Retina (tissue), 1 donor: ENCODE measurements at places on chromosomes 4 and X.

DNA sequence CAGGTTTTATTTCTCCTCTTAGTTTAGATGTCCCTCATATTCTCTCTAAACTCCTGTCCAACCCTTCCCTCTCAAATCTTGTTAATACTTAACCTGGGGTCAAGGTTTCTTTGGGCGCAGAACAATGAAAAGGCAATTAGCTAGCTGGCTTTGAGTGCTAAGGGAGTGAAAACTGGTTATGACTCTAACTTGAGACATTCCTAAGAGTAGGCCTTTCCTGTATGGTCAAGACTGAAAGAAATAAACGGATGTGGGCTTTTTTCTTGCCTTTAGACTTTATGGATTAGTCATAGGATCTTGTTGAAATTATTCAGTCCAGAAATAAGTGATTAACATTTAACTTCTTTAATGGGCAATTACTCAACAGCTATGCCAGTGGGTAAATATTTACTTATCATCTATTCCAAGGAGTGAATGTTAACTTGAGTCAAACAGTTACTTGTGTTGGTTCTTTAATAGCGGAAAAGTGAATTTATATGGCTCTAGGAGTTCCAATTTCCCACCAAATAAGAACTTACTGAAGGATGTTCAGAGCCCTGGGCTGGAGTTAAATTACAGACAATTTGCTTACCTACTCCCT is 141.7 kb upstream of the SCML1 start:
- no peak for DNase-seq

DNA sequence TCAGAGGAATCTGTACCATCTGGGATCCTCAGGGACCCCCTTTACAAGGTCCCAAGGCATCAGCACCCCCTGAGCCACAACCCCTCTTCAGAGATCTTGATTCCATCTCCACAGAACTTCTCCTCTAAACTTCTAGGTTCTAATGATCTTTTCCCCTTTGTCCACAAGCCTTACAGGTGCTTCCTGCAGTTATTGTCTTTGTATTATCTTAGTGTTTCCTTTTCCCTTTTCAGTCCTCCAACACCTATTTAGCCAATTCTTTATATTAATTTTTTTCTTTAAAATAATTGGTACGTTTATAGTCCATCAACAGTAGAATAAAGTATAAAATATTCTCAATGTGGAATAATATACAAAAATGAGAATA is 35.2 kb upstream of the FAM241A start:
- no peak for DNase-seq

GRCh38 chr4:85760511-85760910 is 285.6 kb downstream of the ARHGAP24 start:
- DNase-seq: no peak

DNA sequence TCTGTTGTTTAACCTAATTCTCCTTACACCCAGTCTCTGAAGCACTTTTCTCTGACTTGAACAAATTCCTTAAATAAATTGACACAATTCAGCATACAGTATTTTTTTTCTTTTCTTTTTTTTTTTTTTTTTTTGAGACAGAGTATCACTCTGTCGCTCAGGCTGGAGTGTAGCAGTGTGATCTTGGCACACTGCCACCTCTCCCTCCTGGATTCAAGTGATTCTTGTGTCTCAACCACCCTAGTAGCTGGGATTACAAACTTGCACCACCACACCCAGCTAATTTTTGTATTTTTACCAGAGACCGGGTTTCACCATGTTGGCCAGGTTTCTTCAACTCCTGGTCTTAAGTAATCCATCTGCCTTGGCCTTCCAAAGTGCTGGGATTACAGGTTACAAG is 1498.1 kb upstream of the PCDH10 start:
- DNase-seq: no peak

DNA sequence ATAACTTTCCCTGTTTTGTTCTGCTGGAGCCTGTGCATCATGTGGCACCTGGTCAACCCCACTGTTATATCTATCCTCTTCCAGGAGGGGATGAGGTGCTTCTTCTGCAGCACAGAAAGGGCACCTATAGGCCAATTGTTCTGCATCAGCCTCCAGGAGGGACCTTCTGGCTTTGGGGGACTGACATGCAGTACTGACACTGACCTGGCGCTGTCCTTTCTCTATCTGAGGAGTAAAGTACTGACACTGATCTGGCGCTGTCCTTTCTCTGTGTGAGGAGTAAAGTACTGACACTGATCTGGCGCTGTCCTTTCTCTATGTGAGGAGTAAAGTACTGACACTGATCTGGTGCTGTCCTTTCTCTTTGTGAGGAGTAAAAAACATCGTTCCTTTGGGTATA is 498.4 kb downstream of the PACRGL start:
- DNase-seq: no peak

DNA sequence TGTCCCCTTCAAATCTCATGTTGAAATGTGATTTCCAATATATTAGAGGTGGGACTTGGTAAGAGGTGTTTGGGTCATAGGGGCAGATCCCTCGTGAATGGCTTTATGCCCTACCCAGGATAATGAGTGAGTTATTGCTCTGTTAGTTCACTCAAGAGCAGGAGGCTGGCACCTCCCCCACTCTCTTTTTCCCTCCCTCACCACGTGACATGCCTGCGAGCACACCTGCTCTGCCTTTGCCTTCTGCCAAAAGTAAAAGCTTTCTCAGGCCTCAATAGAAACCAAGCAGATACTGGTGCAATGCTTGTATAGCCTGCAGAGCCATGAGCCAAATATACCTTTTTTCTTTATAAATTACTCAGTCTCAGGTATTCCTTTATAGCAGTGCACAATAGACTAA is 286.3 kb upstream of the UGT8 start:
- DNase-seq: no peak

DNA sequence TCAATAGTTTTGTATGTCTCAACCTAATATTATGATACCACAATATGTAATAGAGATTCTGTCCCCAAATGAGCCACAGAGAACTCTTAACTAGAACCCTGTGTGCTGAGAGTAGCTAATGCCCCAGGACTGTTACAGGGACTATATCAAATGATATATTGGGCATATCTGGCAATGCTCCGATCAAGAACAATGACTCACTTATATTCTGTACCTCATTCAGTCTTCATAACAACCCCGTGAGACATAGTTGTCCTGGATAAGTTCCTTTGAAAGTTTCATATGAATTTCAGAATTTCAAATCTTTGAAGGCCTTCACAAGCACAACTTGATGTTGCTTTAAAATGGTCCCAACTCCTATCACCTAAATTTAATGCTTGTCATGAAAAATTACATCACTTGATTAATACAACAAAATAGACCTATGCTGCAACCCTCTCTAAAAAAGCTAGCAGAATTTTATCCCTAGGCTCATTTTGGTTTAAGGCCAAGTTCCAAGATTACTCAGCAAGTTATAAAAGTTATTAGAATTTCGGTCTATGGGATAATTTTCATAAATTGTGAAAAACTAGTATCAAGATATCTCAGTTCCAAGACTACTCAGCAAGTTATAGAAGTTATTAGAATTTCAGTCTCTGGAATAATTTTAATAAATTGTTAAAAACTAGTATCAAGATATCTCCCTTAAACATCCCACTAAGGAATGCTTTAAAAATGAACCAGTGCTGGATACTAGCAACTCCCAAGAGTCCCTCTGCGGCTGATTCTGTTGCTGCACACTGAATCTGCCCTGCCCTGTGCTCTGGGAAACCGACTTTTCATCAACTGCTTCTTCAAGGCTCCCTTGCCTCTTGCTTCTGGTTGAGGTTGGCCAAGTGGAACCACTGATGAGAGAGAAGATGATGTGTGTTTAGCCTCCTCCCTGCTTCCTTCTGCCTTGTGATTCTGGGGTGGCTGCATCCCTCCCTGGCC is 6.0 kb upstream of the ANXA3 start:
- DNase-seq: no peak

- no peak for DNase-seq
Measured at GRCh38 chr4:142222127-142222526, 585.7 kb downstream of the IL15 start.

DNA sequence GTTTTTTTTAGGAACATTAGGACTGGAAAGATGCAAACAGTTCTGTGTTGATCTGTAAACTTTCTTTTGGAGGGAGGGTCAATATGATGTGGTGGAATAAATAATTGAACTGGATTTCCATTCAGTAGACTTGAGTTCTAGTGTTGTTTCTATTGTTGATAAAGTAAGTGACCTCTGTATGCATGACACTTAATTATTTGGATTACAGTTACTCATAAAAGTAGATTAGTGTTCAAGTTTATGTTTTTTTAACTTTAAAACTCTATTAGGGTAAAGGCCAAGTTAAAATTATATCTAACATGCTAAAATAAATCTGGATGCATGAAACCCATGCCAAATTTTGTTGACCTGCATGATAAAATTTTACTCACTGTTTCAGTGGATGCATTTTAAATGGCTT is 85.4 kb upstream of the NR3C2 start:
- no peak for DNase-seq

GRCh38 chrX:150984169-150984824 is 1.2 kb downstream of the HMGB3 start:
- no peak for DNase-seq
